Astrocyte of the hippocampus (primary cell): ENCODE measurements at places on chromosomes 11 and 22.

DNA sequence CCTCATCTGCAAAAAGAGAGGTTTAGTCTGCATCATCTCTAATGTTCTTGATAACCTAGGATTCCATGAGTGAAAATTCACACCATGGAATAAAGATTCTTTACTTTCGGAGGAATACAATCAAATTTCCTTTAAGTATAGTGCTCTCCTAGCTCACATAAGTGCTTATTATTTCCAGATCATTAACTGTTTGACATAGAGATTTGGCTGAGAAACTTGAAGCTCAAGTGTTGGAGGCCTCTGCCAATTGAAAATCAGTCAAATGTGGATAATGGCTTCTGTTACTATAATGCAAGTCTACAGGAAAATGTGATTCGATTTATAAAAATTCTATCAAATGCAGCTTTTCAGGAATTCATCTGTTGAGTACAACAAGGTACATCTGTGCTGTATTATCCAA is 144.6 kb downstream of the KIF18A start:
- no peak for DNase-seq

GRCh38 chr22:37742376-37743171 is 45.7 kb downstream of the TRIOBP start:
- DNase-seq: peak; percentile 86

DNA sequence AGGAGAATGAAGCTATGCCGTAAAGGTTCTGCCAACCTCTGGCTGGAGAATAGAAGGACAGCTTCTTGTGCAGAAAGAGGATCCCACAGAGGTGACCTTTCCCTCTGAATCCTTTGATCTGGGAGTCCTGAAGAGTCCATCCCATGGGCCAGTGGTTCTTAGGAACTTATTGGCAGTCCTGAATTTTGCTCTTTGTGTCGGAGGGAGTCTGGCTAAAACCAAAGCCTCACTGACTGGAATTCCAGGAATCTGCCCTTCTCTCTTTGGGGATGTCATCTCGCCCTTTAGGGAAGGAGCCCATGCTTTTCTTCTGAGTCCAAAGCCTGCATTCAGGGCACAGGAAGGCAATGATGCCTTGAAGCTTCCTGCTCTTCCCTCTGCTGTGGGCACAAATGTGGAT is 45.5 kb downstream of the PKNOX2 start:
- no peak for DNase-seq

- DNase-seq: no peak
Observed at GRCh38 chr22:36673821-36674220, 29.7 kb downstream of the CACNG2 start.

- DNase-seq: no peak
Observed at GRCh38 chr22:50217543-50218152, 16.8 kb downstream of the SELENOO start.

GRCh38 chr22:48785792-48786678 is 1041.6 kb downstream of the BRD1 start:
- DNase-seq: no peak

DNA sequence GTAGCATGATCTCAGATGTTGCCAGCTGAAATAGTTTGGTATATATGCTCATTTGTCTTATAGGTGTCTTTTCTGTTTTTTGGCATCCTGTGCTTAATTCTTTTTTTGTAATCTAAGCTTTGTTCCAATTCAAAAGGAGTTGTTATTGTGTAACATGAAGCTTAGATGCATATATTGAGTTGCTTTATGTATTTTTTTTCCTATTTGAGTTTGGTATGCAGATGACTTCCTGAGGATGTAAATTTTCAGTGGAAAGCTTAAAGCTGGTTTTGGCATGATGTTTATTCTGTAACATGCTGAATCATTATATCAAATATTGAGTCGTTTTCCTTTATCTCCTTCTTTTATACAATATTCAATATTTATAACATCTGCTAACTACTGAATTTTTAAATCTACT is 69.4 kb downstream of the DDX10 start:
- DNase-seq: no peak

DNA sequence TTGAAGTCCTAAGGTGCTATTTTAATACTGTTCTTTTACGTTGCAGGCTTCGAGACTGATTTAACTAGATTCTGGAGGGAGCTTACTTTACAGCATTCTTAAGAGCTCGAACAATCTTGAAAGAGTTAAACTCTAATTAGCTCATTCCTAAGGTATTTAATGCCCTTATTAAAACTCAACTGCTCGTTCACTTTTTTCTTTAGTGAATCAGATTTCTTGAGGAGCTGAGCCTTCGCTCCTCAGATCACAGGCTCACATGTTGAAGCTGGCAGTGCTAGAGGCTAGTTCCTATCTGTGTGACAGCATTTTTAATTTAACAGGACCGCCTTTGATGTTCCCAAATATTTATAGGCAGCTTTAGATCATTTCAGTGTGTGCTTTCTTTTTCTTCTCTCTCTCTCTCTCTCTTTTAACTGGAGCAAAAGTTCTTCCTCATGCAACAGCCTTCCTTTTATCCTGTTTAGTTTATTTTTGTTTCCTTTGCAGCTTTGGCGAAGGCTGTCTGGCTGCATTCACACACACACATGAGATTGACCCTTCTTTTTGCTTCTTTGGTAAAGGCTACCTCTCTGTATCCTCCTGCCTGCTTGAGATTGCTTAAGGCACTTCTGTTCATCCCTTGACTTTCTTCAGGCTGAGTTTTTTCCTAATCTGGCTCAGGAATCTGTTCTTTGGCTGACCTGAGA is 21.0 kb downstream of the ZNRF3 start:
- peak; percentile 75 for DNase-seq

DNA sequence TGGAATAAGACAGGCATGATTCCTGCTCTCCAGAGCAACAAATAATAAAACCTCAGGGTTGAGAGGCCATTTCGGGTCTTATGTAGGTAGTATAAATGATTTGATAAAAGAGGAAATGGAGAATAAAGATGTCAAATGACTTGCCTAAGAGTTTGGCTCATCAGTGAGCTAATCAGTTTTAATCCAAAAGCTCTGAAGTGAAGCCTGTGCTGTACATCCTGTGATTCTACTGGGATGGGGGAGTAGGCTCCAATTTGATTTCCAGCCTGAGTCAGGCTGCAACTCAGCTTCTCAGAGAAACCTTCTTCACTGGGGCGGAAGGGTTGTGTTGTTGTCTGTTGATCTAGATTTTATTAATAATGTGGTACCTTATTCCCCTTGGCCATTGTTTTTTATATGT is 192.2 kb upstream of the SORL1-AS1 start:
- no peak for DNase-seq

- peak; percentile 80 for DNase-seq
Observed at GRCh38 chr11:61897387-61898246, 6.3 kb upstream of the FADS3 start.

GRCh38 chr11:75714211-75714610 is 3.4 kb upstream of the MOGAT2 start:
- no peak for DNase-seq

DNA sequence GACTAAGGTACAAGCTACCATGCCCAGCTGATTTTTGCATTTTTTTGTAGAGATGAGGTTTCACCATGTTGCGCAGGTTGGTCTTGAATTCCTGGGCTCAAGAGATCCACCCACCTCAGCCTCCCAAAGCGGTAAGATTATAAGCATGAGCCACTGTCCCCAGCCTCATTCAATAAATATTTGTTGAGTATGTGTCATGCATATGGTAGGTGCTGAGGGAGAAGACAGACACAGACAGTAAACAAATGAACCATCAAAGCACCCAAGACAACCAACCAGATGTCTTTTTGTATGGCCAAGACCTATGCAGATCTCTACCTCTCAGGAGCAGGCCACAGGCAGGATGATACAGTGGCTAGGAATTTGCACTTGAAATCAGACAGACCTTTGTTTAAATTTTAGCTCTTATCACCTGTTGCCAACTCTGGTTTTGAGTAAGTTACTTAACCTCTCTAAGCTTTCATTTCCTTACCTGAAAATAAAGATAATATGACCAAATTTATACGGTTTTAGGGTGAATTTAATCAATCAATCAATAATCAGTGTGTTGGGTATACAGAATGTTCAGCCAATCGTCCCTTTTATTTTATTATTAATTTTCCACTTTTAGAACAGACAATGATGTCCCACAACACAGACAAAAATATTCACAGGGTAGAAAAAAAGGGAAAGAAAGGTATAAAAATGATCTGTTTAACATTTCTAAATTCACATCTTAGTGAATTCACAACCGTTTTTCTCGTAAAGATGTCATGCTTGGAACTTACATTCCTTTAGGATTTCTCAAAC is 128.2 kb downstream of the SGSM3 start:
- DNase-seq: peak; percentile 88

DNA sequence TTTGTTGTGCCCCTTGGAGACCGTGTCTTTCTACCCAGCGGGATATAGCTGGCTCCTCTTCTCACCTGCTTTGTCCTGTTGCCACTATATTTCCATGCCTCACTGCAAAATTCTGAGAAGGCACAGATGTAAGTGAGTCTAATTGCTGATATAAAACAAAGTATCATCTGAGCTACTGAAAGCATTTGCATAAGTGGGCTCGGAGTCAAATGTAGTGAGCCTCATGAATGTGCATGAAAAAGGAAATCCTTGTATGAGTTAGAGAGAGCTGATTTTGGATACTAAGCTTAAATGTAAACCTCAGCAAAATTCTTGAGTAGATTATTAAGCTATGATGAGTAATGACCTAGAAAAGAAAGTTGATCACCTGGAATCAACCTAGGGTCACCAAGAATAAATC is 13.9 kb downstream of the OVCH2 start:
- no peak for DNase-seq

DNA sequence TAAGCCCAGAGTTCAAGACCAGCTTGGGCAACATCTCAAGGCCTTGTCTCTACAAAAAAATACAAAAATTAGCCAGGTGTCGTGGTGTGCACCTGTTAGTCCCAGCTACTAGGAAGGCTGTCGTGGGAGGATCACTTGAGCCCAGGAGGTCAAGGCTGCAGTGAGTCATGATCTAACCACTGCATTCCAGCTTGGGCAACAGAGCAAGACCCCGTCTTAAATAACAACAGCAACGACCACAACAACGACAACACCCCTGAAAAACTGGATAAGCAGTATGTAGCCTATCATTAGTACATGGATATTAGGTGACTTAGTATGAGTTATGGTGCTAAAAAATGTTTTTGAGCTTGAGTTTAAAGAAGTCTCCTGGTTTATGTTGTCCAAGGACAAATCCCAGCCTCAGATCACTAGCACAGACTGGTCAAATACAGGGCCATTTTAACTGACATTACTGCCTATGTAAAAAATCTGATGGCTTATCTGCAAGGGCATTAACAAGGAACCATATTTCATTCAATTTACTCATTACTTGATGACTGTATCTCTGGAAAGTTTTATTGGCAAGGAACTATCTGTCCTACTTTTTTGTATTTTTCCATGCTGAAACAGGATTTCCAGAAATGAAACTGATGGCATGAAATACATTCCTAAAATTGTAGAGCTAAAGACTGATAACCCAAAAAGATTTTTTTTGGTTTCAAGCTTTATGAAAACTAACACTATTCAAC is 23.4 kb downstream of the C2CD3 start:
- DNase-seq: peak; percentile 11

- no peak for DNase-seq
Observed at GRCh38 chr11:20090654-20091374, 69.5 kb downstream of the DBX1 start.

- no peak for DNase-seq
Observed at GRCh38 chr11:1130276-1131032, 27.3 kb upstream of the MUC5AC start.

DNA sequence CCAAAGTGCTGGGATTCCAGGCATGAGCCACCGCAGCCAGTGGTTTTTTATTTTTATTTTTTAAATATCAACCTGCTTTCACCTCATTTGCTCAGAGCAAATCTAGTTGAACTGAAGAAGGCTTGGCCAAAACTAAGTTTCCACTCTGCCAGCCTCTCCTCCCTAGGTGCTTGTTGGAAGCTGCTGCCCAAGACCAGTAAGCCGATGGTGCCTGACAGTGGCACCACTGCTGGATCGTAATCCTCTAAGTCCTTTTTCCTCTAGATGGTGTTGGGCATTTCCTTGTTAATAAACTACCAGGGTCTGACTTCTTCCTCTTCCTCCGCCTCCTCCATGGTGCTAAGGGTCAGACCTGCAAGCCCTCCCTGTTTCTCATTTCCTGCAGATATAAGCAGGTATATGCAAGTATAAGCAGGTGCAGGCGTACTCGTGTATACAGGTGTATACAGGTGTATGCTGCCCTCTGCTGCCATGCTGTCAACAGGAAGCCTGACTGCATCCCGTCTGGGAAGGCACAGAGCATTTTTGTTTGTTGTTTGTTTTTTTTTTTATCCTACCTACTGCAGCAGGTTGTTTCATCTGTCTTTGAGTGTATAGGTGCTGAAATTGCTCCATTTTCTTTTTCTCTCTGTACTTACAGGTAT is 1.6 kb downstream of the NADSYN1 start:
- no peak for DNase-seq

GRCh38 chr11:15909937-15910598 is 446.3 kb downstream of the SOX6 start:
- DNase-seq: no peak

- peak; percentile 43 for DNase-seq
Observed at GRCh38 chr22:38657045-38657909, 839 bp downstream of the CBY1 start.

DNA sequence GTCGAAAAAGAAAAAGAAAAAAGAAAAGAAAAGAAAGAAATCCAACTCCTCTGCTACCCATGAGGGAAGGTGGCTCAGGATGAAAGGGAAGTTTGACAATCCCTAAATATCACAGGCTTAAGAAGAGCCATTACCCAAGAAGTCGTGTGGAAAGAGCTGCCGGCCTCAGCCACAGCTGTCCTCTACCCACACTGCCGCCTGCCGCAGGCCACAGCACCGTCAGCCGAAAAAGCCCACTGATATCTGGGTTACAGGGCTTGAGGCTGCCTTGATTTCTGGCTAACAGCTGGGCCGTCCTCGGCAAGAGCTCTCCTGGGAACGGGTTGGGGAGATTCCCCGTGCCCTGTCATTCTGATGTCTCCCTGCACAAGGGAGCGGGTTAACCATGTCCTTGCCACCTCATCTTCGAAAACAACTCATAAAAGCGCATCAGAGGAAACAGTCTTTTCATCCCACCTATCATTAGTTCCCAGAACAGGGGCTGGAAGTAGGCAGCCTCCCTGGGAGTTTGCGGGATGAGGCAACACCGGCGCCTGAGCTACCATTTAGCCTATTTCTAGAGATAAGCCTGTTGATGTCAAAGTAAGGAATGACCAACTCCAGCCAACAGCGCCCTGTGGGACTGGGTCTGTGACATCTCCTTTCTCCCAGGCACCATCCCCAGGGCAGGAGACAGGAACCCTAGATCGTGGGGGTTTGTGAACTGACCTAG is 21.8 kb upstream of the SNX32 start:
- no peak for DNase-seq

DNA sequence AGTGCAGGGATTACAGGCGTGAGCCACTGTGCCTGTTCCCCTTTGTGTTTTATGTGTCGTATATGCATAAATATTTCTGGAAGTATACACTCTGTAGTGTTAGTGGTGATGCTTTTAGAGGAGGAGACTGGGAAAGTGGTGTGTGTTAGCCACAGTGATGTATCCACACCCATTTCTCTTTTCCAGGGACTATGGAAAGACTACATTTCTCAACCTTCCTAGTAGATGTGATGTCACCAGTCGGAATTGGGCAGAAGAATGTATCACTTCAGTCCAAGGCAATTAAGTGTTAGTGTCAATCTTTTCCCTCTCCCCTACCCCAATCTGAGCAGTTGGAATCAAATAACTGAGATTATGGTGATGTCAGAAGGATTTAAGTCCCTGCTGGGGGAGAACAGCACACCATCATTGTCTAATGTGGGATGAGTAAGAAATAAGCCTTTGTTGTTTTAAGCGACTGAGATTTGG is 5.8 kb upstream of the ATG16L2 start:
- no peak for DNase-seq
